ENCODE measurements at places on chromosomes 7 and 10. TPM values are rescaled to one million over a fixed set of nuclear protein-coding genes. Genes with fewer than 3 reads are reported as not detected.

- no peak for DNase-seq
Observed at GRCh38 chr10:63430999-63431356, 34.8 kb downstream of the JMJD1C start.

DNA sequence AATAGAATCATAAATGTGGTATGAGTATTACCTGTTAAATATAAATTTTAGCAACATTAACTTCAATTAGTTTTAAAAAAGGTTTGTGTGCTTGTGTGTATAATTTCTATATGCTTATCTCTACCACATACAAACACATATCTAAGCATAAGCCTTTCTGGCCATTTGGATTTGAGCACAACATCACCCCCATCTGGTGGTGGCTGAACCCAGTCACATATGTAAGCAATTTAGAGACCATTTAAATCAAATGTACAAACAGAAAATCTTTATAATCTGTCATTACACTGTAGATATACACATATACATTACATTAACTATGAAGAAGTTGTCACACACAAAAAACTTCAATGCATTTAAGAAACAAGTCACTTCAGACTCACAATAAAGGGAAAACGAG lies 31.7 kb downstream of the GPR22 start:
- peak; percentile 40 for DNase-seq

DNA sequence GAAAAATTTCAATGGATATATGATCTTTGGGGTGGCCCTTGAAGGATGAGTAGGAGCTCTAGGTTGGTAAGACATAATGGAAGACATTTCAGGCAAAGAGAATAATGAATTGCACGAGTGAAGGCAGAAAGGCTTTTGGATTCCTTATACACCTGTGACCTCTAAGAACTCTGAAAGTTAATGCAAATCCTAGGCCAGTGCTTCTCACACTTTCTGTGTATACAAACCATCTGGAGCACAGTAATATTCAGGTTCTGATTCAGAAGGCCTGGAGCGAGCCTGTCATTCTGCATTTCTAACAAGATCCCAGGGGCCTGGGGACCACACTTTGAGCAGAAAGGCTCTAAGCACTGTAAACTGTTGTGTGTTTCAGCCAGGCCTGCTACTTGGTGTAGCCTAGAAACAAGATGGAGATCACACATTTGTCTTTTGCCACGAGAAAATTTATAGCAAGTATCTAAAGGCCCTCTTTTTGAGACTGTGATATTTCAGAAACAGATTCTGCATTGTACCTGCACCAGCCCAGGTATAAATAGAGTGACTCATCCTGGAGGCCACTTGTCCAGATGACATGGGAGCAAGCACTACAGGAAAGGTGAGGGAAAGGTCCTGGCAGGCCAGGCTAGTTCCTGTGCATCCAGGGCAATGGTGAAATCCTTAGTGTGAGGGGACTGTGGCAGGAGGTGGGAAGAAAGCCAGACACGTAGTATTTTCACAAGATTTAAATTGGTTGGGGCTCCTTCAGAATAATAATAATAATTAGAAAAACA lies 24.4 kb downstream of the MRPS33 start:
- DNase-seq: no peak

Gene MRLN
- not detected for total RNA-seq

Gene SPDYE6
- total RNA-seq: not detected

Gene TSPAN33
- total RNA-seq: 2.8 TPM

- no peak for DNase-seq
Observed at GRCh38 chr7:158324397-158325360, 262.9 kb downstream of the PTPRN2 start.

Gene ACTR3C
- total RNA-seq: 4.6 TPM

Gene STRIP2
- total RNA-seq: 7.1 TPM

Gene RBP4
- not detected for total RNA-seq

Gene MINDY4
- total RNA-seq: 1.3 TPM

DNA sequence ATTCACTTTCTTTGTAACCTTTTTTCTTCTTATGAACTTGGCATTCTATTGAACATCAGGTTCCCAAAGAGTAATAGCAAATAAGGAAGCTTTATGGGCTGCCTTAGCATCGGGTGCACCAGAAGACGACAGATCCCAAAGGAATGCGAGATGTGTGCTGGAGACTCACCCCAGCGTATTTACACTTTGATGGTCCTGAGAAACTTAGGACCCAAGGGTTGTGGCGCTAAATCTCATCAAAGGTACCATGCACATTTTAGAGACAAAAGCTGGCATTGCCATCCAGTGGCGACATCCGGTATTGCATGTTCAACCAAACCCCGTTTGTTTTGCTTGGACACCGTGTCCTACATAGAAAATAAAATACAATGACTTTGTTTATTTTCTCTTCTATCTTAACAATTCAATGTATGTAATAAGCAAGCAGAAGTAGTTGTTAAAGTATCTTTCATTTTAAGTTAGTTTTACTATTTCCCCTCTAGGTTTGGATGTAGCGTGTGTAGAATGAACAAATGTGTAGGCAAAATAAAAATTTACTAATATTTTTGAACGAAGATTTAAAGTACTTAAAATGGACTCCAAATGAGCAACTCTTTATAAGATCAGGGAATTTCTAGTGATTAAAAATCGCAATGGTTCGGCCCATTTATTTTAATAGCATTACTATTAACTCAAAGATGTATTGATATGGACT lies 1154.8 kb downstream of the GATA3 start:
- DNase-seq: peak; percentile 78

Gene ADRB1
- 0.45 TPM for total RNA-seq

Gene WNT2
- not detected for total RNA-seq

Gene AZGP1
- not detected for total RNA-seq

DNA sequence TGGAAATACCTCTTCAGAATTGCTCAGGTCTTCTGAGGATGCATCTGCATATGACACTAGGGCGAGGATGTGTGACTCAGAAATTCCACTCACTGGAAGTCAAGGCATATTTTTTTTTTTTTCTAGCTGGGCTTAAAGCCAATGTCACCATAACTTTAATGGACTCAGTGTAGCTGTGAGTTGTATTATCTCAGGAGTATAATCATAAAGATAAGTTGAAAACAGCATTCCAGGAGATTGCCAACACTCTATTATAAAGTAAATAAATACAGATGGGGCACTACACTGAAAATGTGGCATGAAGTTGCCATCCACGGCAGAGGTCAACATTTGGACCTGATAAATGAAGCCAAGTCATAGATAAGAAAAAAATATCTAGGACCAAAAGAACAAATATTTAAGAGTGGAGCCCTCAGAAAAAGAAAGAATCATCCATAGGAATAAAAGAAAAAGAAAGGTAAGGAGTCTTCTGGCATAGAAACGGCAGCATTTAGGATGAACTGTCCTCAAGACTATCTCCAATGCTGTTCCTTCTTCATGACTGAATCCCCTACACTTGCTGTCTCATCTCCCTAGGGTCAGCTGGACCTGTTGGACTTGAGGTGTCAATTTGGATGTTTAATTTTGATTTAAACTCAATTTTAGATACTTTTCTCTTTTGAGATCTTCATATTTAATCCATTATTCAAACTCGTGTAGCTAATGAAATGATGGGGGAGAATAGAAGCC lies 72.9 kb upstream of the CAV2 start:
- no peak for DNase-seq

Gene PHYHIPL
- not detected for total RNA-seq

DNA sequence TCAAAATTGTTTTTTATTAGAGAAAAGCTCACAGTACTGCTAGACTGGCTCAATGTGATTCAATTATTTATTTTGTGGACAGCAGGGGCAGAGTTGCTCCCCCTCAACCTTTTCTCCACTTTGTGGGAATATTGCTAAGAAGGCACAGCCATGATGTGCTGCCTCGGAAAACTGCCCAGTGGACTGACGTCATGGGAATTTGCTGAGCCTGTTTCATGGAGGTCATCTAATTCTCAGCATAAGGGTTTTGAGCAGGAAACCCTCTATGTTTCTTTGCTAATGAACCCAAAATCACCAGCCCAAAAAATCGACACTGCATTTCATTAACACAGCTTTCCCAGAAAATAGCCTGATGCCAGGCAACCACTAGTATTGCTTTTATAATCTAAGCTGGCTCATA lies 228.8 kb upstream of the FAM3C start:
- no peak for DNase-seq

Gene KLF14
- not detected for total RNA-seq

- no peak for DNase-seq
Observed at GRCh38 chr7:18202315-18203045, 174.8 kb upstream of the PRPS1L1 start.

GRCh38 chr10:53003094-53003493 lies 230.5 kb upstream of the MBL2 start:
- no peak for DNase-seq

DNA sequence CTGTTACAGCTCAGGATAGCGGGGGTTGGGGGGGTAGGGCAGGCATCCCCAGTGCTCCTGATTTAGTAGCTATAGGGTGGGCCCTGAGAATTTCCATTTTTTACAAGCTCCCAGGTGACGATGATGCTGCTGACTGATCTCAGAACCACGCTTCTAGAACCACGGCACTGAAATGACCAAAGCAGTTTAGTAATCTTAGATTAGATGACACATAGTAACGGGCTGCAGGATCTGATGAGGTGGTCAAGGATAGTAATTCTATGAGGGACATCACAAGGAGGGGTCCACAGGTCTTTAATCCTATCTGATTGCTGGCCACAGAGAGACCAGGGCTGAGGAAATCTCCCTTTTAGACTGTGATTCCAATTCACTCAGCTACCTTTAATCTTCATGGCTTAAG lies 167.2 kb downstream of the JAZF1 start:
- DNase-seq: no peak

GRCh38 chr7:48786951-48787350 lies 137.4 kb upstream of the CDC14C start:
- no peak for DNase-seq

Gene COL28A1
- not detected for total RNA-seq

DNA sequence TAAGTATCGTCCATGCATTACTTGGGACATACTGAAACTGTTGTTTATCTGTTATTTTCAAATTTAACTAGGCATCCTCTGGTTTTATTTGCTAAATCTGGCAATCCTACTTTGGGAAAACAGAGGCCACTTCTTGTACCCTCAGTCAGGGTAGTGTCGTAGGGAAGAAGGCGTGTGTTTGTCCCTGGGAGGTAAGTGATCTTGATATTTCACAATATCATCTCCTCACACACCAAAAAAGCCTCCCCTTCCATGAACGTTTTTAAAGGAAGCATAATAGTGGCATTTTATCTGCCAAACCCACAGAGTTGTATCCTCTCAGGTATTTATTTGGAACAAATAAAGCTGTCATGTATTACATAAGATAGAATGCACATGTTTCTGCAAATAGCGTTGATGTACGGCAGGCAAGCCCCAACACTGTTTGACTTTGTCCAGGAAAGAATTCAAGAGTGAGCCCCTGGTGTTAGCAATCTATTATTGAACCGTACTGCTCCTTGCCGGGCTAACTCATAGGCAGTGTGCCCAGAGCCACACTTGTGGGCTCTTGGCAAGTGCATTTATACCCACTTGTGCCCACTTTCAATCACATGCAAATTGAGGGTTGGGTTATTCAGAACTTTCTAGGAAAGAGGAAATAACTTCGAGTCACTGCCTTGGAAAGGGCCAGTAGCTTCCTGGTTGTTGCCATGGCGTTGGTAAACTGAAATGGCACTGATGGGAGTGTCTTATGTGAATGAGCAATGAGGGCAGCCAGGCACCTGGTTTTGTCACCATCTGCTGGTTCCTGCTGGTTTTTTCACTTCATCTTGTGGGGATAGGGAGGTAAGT lies 266.0 kb downstream of the USP6NL start:
- peak; percentile 40 for DNase-seq

Gene PLPP4
- not detected for total RNA-seq

Gene GPNMB
- total RNA-seq: 0.29 TPM

DNA sequence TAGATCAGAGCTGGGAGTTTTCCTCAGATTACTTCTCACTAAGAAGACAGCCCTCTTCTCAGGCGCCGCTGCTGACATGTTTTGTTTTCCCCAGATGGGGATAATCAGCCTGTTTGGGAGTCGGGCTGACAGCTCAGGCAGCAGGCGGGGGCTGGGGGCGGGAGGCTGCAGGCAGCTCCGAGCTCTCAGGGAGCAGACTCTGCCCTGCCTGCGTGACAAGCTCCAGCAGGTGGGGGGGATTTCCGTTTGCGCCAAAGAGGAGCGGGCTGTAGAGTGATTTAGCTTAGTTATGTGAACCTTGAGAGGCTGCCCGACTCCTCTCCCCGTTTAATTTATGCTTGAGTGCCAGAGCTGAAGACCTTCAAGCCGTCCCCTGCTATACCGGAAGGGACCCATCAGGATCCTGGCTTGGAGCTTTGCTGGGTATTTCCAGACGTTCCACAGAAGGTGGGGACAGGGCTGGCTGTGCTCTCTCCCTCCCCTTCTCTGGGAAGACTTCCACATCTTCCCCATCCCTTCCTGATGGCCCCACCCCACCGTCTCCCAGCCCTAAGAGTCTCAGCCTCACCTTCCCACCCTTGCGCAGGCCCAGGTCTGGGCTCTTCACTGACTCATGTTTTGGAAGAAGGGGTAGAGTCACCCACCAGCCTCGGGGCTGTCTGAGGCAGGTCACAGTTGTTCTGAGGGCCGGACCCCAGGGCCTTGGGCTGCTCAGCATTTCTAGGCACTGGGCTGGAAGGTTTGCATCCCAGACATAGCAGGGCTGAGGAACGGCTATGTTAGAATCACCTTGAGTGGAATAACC lies 24.7 kb upstream of the ADCYAP1R1 start:
- no peak for DNase-seq

DNA sequence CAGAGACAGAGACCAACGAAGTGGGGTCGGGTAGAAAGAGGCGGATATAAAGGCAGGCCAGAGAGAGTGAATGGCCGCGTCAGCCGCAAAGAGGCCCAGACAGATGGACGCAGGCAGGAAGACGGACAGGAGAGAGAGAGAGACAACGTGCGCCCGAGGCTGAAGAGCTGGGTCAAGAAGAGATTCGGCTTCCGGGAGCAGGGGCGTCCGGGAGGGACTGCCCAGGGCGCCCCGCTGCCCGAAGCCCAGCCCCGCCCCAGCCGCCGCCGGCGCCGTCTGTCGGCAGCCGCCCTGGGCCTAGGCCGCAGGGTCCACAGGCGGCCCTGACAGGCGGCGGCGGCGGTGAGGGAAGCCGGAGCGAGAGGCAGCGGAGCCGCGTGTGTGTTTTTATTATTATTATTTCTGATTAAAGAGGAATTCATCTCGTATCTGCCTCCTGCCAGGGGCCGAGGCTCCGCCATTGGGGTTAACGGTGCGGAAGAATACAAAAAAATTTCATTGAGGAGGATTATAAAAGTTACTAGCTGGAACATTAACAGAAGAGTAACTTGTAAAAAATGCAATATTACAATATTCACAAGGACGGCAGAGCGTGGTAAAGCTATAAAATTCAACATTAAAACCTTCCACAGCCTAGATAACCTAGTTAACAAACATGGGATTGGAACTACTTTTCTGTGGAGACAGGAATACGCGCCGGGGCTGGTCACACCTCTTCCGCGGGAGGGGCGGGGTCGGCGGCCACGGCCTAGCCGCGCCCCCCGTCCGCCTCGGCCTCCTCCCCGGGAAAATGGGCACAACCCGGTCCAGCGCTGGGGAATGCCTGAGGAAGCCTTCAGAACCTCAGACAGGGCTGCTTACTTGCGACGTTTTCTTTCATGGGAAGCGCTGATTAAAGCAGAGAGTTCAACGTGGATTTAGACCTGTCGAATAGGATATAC lies 29.7 kb upstream of the PAX2 start:
- no peak for DNase-seq
